AG08395 (cell line): ENCODE measurements at places on chromosomes 3 and 15.

GRCh38 chr15:22806156-22806555 is 19.7 kb downstream of the NIPA1 start:
- no peak for DNase-seq

DNA sequence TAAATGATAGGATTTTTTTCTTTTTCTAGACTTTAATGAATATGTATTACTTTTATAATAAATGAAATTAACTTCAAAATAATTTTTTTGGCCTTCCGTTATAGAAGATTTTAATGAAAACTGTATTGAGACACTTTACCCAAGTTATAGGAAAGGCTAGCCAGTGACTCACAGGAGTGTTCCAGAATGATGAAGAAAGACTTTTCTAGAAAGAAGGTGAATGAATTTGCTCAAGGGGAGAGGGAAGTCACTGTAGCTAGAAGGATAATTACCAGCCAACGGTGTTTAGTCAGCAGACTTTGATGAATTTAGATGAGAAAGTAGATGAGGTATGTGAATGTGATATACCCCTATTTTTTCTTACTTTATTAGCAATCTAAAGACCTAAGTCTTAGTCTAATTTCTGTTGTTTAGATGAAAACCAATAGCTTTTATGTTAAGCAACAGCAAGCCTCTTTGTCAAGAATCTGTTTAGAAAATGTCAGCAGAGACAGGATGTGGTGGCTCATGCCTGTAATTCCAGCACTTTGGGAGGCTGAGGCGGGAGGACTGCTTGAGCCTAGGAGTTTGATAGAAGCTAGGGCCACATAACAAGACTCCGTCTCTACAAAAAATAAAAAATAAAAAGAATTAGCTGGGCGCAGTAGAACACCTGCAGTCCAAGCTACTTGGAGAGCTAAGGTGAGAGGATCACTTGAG is 3.2 kb downstream of the ALAS1 start:
- DNase-seq = no peak

DNA sequence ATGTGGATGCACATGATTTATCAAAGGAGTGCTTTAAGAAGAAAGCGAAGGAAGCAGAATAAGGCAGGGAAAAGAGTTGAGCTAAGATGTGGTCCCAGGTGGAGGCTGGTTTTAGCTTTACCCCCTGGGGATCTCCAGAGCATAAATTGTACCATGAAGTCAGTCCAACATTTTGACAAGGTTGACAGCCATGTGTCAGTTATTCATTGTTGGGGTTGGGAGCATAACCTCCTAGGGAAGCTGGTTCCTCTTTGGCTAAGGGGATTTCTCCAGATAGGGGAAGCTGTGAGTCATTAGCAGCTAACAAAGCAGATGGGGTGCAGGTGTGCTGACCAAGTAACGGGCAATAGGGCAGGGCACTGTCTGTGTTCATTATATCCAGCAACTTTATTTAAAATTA is 123.7 kb upstream of the IGSF10 start:
- DNase-seq = no peak

GRCh38 chr15:69081310-69082004 is 67.0 kb downstream of the NOX5 start:
- DNase-seq = peak; percentile 48

GRCh38 chr3:184262764-184263179 is 1.4 kb upstream of the CAMK2N2 start:
- DNase-seq = no peak

- DNase-seq = no peak
These were observed 2.8 kb downstream of the SEMA4B start for GRCh38 chr15:90203922-90204321.

DNA sequence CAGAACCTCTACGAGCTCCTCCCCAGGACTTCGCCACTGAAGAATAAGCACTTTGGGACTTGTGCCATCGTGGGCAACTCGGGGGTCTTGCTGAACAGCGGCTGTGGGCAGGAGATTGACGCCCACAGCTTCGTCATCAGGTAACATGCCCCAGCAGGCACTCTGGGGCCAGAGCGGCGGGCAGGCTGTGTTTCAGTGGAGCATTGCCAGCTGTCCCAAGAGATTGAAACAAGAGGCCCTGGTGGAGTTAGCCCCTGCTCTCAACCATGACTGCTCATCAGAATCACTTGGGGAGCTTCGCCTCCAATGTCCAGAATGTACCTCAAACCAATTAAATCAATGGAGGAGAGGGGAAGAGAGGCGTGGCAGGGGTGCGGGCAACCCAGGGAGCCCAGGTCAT is 44.8 kb downstream of the ST8SIA2 start:
- no peak for DNase-seq

- peak; percentile 70 for DNase-seq
These were observed 82.6 kb upstream of the CSPG5 start for GRCh38 chr3:47661121-47661752.

DNA sequence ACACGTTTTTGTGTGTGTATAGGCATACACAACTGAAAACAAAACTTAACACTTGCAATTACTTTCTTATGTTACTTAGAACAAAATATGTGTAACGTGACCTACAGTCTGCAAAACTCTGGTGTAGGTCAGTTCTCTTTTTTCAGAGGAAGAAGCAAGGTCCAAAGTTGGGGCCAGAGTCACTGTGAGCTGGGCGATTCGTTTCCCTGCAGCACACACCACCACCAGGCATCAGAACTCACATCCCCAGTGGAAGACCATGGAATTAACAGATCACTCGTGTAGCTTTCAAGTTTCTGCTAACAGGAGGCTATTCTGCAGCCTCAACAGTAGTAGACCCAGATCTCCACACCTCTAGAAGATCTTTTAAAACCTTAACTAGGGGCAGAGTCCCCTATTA is 25.8 kb downstream of the ANP32A start:
- no peak for DNase-seq
